ENCODE measurements at places on chromosomes 4 and X.

- no peak for DNase-seq
Measured at GRCh38 chr4:25184056-25184455, 23.8 kb upstream of the SEPSECS start.

- no peak for DNase-seq
Measured at GRCh38 chr4:121690001-121690400, 6.8 kb downstream of the ANXA5 start.

GRCh38 chrX:63746278-63746677 is 38.7 kb downstream of the ARHGEF9 start:
- DNase-seq, result no peak

DNA sequence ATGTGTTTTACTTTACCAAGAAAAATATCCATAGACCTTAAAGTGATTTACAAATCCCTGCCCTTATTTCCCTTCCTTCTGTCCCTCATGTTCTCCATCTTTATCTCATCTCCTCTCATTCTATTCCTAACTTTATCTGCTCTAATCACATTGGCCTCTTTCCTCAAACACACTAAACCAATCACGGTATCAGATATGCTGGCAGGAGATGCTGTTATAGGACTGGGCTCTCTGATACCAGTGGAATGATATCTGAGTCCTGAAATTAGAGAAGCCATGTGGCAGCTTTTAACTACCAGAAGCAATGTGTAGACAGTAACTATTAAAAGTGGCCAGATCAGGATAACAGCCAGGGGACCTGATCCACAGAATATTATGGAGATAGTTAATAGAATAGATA is 49.9 kb upstream of the GIMD1 start:
- DNase-seq, result no peak

DNA sequence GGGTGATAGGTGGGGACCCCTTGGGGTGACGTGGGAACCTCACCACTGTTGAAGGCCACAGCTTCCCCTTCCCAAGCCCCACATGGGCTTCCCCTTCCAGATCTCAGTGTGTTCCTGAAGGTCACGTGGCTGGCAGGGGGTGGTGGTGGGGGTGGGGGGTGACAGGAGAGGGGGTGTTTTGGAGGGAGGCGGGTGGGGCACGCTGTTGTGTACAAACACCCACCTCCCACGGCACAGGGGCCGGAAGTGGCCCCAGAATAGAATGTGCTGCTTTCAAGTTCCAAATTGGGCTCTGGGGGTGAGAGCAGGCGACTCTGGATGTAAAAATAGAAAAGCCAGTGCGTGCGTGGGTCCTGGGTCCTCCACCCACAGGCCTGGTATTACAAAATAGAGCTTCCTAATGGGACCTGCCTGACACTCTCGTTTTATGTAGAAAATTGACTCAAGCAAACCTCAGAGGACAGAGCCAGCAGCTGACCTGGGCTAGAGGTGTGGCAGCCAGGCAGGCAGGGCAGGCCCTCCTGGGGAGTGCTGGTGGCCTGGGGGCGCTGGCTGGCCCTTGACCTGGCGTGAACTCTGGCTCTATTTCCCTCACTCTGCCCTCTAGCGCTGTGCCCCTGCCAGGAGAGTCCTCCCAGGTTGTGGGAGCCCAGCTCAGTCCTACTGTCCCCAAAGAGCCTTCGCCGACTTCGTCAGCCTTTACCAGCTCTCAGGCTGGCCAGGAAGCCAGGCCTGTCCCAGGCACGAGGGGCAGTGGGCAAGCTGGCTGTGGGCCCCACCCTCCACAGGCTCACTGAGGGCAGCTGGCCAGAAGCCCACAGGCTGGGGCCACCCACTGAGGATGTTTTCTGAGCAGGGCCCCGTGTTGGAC is 5.4 kb upstream of the SH3BP2 start:
- DNase-seq, result no peak

GRCh38 chrX:21770631-21771321 is 12.9 kb upstream of the SMPX start:
- DNase-seq, result no peak

- no peak for DNase-seq
Measured at GRCh38 chr4:19021617-19022016, 1000.1 kb upstream of the LCORL start.

DNA sequence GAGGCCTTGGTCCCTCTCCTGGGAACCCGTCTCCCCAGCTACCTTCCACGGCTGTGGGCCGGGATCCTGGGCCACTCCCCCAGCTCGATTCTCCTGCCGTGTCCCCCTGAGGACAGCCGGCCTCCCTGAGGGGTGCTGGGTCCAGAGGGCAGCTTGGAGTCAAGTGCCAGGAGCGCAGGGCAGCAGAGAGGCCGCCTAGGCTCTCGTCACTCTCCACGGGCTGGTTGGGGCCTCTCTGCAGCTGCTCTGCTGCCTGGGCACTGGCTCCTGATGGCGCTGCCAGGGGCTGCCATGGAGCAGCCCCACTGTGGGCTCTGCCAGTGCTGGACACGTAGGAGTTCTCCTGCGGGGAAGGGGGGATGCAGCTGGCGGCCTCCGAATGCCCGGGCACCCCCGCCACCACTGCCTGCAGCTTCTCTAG is 6.7 kb downstream of the IRAK1 start:
- no peak for DNase-seq

DNA sequence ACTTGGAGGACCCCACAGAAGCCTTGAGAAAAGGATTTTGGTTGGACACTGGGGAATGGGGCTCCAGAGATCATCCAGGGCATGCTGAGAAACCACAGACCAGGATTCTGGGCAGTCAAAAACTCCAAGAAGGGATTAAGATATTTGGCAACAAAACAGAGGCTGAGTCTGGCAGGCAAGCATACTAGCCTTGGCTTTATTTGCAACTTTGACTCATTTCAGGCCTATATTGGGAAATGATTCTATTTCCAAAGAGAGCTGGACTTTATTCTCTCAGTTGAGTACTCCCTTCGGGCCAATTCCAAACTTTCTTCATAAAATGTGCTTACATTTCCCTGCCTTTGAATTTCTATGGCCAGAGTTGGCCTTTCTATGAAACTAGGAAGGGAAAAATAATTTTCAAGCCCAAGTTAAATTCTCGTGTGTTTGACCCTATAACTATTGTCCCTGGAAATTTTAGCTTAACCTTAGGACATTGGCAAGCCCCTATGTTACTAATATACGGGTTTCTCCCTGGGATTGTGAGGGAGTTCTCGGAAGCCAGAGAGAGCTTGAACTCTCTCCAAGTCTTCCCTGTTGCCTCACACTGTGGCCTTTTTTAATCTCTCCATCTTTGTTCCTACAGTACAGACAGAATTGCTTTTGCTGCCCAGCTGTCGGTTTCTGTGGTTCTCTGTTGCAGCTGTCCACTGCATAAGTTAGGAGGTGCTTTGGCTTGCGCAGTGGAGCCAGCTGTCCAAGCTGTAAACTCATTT is 112.6 kb upstream of the FAM9A start:
- no peak for DNase-seq

GRCh38 chrX:76931518-76931917 is 504.0 kb downstream of the MAGEE1 start:
- DNase-seq, result no peak

GRCh38 chr4:41325901-41326300 is 69.2 kb downstream of the UCHL1 start:
- no peak for DNase-seq

DNA sequence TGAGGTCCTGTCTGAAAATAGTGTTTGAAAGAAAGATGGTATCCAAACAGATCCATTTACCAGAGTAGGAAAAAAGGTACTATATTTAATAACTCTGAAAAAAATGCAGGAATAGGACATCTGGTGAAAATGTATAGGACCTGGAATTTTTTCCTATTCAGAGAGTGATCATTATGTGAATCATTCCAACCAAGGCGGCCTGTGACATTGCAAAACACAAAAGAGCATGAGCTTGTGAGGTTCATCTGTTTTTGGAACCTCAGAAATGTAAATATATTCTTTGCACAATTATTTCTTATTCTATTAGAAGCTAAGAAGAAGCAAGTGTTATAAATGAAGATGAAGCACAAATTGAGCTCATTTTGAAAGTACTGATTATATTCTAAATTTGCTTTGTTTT is 2.0 kb downstream of the C4orf51 start:
- no peak for DNase-seq

DNA sequence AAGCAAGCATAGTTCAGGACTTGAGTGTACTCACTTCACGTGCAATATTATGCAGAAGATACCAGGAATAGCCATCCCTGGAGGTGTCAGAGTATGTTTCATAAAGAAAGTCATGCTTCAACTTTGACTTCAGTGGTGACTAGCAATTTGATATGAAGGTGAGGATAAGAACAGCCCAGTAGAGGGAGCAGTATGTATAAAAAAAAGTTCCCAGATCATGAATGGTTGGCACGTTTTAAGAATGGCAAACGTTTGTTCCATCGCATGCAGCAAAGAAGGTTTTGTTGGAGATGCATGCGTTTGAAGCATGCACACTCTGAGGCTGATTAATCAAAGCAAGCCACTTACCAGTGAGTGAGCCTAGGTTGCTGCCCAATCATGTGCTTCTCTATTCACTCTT is 33.5 kb upstream of the SLITRK4 start:
- no peak for DNase-seq

DNA sequence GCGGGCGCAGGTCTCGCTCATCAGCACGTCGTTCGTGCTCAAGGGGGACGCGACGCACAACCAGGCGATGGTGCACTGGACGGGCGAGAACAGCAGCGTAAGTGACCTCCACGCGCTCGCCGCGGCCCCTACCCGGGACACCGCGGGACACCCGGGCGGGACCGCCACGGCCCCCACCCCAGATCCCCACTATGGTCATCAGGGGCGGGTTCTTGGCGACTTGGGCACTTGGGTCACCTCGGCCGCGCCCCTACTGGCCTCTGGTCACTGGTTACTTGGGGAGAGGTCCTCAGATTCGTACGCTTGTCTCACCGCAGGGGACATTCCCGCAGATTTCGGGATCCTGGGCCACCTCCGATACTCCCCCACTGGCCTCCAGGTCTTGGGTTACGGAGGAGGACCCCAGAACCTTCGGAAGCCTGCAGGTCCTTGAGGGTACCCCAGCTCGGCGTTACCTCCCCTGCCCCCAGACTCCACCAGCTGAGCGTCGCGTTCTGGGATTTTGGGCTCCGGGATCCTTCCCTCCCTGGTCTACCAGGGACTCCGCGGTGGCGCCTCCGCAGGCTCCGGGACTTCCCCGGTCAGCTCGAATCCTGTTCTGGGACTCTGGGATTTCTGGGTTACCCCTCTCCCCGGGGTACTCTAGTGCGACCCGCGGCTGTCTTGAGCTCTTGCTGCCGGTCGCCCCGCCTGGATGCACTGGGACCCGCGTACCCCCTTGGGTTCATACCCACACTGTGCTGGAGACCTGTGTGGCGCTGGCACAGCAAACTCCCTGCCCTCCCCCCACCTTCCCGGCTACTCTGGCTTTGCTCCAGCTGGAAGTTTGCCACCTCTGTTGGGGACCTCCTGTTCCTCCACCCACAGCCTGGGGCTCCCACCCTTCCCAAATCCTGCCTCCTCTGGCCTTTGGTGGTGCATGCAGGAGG is 956 bp downstream of the SORCS2 start:
- DNase-seq, result no peak

GRCh38 chrX:47612418-47612817 is 7.2 kb downstream of the SYN1 start:
- DNase-seq, result no peak

DNA sequence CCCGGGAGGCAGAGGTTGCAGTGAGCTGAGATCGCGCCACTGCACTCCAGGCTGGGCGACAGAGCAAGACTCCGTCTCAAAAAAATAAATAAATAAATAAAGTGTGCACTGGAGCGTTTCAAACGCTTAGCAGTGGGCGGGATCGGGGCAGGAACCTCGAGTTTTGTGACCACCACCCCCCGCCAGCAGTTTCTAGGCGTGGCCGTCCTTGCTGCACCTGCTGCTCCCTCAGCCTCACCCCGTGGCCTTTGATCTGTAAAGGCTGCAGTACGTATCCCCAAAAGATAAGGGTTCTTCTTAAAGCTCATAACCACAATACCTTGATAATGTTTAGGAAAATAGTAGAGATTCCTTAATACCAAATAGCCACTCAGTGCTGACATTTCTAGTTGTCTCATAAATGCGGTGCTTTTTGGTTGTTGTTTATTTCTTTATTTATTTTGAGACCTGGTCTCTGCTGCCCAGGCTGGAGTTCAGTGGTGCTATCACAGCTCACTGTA is 33.2 kb downstream of the PCGF3 start:
- DNase-seq, result no peak

DNA sequence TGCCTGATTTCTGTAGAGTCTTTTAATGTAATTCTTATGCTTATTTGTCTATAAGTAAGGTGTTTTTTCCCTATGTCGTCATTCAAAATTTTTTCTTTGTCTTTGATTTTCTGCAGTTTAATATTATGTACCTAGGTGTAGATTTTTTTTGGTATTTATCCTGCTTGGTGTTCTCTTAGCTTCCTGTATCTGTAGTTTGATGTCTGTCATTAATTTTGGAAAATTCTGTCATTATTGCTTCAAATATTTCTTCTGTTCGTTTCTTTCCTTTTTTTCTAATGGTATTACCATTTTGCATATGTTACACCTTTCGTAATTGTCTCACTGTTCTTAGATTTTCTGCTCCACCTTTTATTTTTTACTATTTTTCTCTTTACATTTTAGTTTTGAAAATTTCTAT is 672.5 kb upstream of the KLHL4 start:
- DNase-seq, result no peak

- no peak for DNase-seq
Measured at GRCh38 chrX:16125520-16126149, 2.3 kb downstream of the GRPR start.

- DNase-seq, result no peak
Measured at GRCh38 chr4:38188631-38189101, 228.5 kb downstream of the PTTG2 start.

- no peak for DNase-seq
Measured at GRCh38 chr4:72791054-72791453, 222.0 kb upstream of the ADAMTS3 start.

- DNase-seq, result no peak
Measured at GRCh38 chrX:144896323-144896722, 351.0 kb upstream of the SPANXN1 start.

- DNase-seq, result no peak
Measured at GRCh38 chr4:133148690-133149363, at the start of gene PCDH10. Gene PCDH10 (plus strand): TSS chr4:133149294. CDS start chr4:133150141, 847 bp downstream.

DNA sequence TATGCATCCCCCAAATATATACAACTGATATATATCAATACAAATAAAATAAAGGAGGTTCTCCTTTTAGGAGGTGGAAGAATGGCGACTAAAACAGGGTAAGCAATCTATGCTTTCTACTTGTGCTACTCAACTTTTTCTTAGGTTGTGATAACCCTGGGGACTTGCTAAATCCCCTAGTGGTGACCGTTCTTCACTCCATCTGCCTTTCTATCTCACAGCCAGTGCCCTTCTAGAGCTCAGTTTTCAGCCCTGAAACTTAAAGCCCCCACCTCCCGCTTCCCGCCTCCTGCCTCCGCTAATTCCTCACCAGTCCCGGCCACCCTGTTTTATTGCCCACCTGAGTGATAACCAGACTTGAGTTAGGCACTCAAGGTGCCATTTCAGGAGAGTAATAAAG is 15.5 kb upstream of the ESX1 start:
- no peak for DNase-seq
